ENCODE measurements at places on chromosomes 1 and 21.
A peak's percentile ranks its signal among the peaks of the same experiment; 100 is the strongest.

DNA sequence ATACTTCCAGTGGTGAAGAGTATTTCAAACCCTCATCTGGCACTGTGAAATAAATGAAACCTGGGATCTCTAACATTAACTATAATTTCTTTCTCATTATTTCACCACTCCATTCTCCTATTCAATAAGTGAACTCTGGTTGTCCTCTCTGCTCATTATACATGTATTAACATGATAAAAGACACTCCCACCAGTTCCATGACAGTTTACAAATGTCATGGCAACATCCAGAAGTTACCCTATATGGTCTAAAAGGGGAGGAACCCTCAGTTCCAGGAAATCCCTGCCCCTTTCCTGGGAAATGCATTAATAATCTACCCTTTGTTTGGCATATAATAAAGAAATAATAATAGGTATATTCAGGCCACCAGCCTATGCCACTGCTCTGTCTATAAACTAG is 62.7 kb upstream of the BRINP3 start:
- no peak for DNase-seq

DNA sequence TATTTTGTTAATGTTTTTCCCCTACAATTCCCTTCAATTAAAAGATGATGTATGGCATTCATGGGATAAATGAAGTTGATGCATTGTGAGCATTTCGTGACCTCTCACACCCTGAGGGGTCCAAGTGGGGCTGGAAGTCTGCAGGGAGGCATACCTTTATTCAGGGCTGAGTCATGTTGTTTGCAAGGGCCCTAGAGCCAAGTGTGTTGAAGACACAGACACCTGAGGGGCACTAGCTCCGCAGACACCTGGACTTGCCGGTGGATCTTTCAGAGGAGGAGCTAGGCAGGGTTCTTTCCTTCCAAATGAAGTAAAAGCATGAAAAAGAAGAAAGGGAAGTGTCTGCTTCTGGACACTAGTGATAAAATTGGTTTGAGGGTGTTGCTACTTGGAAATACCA is 57.0 kb upstream of the RGS7 start:
- DNase-seq = no peak

- no peak for DNase-seq
These were observed 854 bp downstream of the MYCL start for GRCh38 chr1:39900662-39901463.

DNA sequence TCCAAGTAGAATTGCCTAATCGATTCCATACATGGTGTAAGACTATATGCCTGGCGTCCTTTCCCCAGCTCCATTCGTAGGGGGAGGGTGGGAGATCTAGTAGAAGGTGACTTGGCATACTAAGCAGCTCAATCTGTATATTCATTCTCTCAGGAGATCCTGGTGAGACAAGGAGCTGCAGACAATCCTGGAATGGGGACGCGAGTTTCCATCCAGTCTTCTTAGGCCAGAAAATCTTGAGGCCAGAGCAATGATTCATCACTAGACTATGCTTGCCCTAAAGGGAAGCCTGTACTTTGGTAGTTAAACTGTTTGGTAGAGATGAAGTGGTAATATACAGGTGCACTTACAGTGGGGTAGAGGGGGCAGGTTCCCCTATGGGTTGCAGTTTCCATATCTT is 468.7 kb downstream of the ADGRL2 start:
- DNase-seq = no peak

DNA sequence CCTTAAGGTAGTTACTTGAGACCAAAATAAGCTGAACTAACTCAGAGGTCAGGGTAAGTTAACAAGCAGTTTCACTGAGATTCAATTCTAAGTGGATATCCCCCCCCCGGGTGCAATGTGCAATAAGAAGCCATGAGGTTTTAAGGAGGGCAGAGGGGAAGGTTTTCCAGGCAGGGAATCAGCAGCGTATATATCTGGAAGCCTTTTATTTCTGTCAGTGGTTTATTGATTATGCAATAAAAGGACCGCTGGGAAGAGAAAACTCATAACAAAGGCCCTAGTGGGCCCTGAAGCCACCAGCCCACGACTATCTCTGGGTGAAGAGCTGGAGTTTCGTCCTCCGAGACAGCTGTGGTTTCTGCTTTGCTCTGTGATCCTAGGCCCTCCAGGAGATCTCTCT is 53.1 kb upstream of the CTPS1 start:
- no peak for DNase-seq

DNA sequence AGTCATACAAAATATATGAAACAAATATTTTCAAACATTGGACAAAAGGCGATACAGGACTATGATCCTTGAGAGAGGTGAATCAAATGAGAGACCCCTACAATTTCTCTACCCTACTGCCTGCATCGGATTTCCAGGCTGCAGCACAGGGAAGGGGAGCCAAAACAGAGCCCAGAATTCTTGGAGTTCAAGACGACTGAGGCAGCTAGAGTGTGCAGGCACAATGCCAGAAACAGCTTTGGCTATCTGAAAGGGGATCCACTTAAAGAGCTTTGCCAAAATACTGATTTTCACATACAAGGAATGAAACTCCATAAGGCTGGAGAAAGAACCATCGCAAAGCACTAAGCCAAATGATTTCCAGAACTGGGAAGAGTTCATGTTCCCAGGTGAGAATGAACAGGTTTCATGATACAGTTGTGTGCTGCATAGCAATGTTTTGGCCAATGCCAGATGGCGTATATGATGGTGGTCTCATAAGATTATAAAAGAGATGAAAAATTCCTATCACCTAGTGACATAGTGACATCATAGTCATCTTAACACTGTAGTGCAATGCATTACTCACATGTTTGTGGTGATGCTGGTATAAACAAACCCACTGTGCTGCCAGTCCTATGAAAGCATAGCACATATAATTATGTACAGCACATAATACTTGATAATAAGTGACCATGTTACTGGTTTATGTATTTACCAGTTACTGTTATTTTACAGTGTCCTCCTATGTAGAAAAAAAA is 77.5 kb downstream of the KCND3 start:
- DNase-seq = peak; percentile 38

GRCh38 chr1:185646202-185646683 is 87.9 kb upstream of the HMCN1 start:
- peak; percentile 78 for DNase-seq

DNA sequence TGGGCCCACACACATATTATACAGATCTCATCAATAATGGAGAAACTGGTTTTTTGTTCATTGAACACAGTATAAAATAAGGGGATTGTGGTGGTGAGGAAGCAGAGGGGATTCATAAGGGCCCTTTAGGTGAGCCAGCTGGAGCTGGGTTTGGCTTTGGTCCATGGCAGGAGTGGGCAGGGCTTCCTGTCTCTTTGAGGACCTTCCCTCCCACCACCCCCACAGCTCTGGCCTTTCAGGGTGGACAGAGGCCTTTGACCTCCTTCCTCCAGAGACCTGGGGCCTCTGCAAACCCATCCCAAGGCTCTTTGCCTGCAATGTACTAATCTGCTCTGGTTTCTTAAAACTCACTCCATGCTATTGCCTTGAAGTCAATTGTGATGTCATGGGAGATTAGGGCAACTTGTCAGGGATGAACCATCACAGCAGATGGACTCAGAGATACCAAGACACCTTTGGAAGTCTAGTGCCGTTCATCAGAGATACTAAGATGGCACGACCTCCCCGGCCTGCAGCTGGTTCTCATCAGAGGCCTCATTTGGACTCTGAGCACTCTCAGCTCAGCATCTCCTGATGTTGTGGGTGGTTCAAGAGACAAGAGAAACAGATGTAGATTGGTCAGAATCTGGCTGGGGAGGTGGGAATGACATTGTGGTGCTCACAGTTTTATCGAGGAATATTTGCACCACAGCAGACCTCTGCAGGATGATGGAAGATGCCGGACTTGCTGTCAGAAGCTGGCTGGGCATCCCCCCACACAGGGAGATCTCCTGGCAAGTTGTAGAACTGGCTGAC is 37.9 kb downstream of the LHX4 start:
- DNase-seq = no peak

DNA sequence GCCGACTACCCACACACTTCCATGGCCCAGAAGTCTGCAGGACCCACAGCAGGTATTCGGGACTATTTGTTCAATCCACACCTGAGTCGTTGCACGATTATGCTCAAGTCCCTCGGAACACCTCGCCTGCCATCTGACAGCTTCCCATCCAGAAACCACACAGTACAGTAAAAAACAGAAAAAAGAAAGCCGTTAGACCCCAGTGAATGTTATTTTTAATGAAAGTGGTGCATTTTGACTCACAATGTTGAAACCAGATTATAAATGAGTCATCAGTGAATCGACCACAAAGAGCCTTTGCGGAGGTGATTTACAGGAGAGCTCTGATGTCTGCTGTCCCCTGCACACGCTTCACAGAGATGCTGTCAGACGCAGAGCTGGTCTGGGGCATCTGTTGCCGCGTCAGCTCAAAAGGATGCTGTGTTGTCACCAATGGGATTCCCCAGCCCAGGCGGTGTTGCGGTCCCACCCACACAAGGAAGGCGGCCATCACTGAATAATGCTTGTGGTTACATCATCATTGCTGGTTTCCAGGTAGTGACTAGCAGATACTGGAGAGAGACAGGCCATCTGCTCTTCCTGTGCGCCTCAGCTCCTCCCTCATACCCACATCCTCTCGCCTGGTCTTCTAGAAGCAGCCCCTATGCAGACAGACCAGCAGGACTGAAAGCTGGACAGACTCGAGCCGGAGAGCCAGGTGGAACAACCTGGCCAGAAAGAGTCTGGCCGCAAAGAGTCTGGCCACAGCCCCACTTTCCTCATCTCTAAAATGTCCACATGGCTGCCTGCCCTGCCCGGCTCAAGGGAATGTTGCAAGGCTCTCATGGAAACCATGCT is 116.8 kb downstream of the TOMM20 start:
- DNase-seq = no peak

- no peak for DNase-seq
These were observed 405.5 kb upstream of the ADAMTS5 start for GRCh38 chr21:27372381-27372780.

GRCh38 chr1:93556291-93556690 is 108.4 kb downstream of the FNBP1L start:
- DNase-seq = no peak

DNA sequence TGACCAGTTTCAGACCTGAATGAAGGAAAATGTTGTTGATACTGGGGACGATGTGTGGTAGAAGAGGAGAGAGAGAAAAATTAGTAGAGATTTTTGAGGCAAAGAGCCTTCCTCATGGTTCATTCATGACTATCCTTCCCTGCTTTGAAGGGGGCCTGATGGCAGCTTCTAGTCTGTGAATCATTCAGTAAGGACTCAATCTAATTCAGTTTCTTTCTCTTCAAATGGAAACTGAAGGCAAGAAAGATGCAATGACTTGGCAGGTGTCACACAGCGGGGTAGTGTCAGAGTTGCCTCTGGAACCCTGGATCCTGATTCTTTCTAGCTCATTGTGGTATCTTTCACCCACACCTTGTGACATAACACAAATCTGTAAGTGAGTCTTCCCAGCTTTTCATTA is 14.9 kb upstream of the CD5L start:
- no peak for DNase-seq

- no peak for DNase-seq
These were observed 9.0 kb downstream of the TRAF5 start for GRCh38 chr1:211335522-211336157.

DNA sequence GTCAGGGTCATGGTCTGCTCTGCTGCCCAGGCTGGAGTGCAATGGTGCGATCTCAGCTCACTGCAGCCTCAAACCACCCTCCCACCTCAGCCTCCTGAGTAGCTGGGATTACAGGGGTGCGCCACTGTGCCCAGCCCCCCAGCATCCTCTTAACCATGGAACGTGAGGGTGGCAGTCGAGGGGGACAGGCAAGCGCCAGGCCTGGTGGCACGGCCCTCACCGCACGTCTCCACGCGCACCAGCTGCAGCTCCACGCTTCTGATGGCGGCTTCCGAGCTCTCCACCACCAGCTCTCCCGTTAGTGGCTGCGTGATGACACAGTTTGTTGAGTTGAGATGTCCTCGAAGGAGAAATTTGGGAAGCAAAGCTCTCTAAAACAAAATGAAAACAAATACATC is 39.1 kb downstream of the VPS26C start:
- no peak for DNase-seq

DNA sequence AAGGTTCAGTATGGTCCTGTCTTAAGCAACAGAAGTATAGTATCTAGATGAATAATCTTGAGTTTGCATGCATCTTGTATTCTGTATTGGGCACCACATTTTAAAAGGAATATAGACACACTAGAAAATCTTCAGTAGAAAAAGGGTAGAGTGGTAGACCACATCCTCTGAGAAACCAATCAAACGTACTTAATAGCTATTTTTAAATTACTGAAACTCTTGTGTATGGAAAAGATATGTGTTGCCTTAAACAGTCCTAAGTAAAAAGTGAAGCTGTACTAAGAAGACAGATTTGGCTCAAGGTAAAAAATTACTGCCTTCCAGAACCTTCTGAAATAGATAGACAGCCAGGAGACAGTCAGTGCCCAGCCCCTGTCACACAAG is 3.1 kb downstream of the CTXND2 start:
- no peak for DNase-seq

DNA sequence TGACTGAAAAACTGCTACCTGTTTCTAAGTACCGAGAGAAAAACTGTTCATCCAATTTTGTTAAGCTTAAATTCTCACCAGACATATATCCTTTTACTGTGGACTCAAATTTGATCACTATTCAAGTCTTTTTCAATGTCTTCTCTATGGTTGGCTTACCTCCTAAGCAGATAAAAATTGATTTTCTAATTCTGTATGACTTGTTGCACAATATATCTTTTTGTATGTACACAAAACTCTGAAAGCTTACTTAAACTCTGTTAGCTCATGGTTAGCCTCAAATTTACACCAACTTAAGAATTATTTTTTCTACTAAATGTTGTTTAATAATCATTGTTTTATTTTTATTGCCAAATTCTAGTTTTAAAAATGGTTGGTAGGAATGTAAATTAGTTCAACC is 715.4 kb downstream of the LTN1 start:
- no peak for DNase-seq

DNA sequence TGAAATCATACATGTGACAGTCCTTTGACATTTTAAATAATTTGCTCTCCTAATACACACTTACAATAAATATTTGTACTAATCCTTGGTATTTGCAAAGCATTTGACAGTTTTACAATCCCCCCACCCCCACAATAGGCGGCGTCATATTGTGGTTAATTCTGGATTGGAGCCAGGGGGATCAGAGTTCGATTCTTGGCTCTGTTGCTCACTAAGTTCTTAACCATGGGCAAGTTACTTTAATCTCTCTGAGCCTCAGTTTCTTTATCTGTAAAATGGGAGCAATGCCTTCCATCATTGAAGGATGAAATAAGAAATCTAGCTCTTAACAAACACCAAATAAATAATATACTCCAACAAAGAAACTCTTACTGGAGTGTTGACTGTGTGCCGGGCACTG is 23.8 kb downstream of the CACNA1S start:
- no peak for DNase-seq

DNA sequence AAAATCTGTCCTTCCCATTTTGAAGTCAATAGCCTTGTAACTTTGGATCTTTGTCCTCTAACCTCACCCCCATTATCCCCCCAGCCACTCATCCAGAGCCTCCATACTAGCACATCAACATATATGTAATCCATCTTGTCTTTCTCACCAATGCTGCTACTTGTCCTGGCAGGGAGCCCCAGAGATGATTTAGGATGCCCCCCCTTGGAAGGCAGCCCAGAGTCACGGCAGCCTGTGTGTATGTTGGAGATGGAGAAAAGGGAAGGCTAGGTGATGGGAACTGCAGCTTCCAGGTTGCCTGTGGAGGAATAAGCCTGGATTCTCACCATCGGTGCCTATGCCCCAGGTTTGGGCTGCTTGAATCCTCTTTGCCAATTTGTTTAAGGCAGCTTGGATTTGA is 51.7 kb upstream of the SCMH1 start:
- peak; percentile 79 for DNase-seq

GRCh38 chr1:15283526-15283925 is 36.5 kb downstream of the FHAD1 start:
- DNase-seq = peak; percentile 84
